ENCODE measurements at places on chromosomes 11 and 22. TPM values are rescaled to one million over a fixed set of nuclear protein-coding genes. Genes with fewer than 3 reads are reported as not detected.

The MUC5AC gene
- not detected for polyA plus RNA-seq

The TRIM44 gene
- 14.5 TPM for polyA plus RNA-seq

- peak; percentile 80 for DNase-seq
Measured at GRCh38 chr11:834371-835316, 1.9 kb downstream of the CD151 start.

DNA sequence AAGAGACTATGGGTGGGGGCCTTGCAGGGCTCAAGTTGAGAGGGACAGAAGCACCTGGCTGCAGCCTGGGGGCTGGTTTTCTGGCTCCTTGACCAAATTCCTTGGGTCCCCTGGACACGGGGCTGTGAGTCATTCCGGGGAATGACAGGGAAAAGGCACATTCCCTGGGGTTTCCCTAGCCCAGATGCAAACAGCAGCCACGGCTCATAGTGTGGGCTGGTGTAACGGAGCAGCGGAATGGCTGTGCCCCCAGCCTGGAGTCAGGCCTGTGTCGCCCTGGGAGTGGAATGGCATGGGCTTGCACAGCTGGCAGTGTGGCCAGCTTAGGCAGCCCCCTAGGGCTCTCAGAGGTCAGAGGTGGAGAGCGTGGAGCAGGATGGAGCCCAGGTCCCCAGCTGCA lies 77.6 kb upstream of the KCNQ1OT1 start:
- peak; percentile 38 for DNase-seq

The B4GALNT4 gene
- polyA plus RNA-seq = 0.82 TPM

Measured in kidney (tissue), 22 donors.